Cerebellum (tissue), 4 donors: ENCODE measurements at places on chromosomes 4 and X. TPM values are rescaled to one million over a fixed set of nuclear protein-coding genes. Genes with fewer than 3 reads are reported as not detected.

SEC24D gene
- 18.5 TPM for total RNA-seq

DAPP1 gene
- 0.73 TPM for total RNA-seq

PGRMC1 gene
- 149 TPM for total RNA-seq

TMEM33 gene
- 50.1 TPM for total RNA-seq

BCORL1 gene
- 3.7 TPM for total RNA-seq

IL2 gene
- total RNA-seq: not detected

PGM2 gene
- 20.1 TPM for total RNA-seq

REPS2 gene
- 16.2 TPM for total RNA-seq

ATP11C gene
- total RNA-seq: 42.3 TPM

ADH7 gene
- not detected for total RNA-seq

TMEM271 gene
- 4.4 TPM for total RNA-seq

CXCL10 gene
- total RNA-seq: 0.27 TPM

CT45A10 gene
- not detected for total RNA-seq

DSPP gene
- 0.09 TPM for total RNA-seq

SPANXC gene
- total RNA-seq: not detected
